Tibial nerve (tissue), 4 donors: ENCODE measurements at places on chromosomes 4 and X.

DNA sequence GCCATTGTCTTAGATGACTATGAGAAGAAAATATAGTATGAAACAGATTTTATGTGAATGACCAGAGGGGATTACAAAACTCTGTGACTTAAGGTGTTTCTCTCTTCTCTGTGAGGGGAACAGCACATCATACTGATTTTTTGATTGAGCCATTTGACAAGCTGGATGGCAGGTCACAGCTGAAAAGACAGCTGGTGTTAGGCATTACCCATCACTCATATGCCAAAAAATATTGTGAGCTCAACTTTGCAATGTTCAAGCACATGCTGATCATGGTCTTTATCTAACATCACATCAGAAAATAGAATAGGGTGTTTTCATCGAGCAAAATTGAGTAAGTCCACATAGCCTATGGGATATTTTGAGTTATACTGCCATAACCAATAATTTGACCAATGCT is 86.7 kb upstream of the TECRL start:
- no peak for DNase-seq

GRCh38 chr4:4746444-4746843 is 113.0 kb upstream of the MSX1 start:
- no peak for DNase-seq

GRCh38 chrX:39445336-39445735 is 644.1 kb downstream of the MID1IP1 start:
- DNase-seq, result no peak

- no peak for DNase-seq
Measured at GRCh38 chr4:7708981-7709380, 230.7 kb downstream of the AFAP1 start.

DNA sequence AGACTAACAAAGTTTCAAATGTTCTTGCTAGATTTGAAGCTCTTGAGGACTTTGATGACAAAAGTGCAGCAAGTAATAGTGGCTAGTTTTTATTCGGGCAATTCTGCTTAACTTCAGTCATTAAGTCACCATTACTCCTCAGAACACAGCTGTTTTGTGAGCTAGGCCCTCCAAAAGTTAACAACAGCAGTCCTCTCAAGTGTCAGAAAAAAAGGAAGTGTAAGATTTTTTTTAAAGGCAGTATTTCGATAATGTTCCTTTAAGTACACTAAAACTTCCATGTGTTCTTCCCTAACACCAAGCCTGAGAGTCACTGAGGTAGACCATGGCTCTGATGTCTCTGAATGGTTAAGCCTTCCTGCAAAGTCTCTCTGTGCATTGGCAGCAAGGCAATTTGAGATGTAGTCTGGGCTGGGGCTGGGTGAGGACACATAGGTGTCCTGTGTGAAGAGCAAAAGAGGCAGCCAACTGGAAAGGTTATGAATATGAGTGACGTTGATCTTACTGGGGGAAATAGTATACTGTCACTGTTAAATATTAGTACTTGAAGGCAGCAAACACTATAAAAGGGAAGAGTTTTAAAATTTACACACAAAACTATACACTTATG is 174.0 kb upstream of the MAP3K15 start:
- no peak for DNase-seq

GRCh38 chrX:111892375-111892774 is 16.4 kb downstream of the TRPC5OS start:
- no peak for DNase-seq

- DNase-seq, result no peak
Measured at GRCh38 chr4:61663310-61663709, 463.2 kb downstream of the ADGRL3 start.

GRCh38 chr4:63218856-63219255 is 1190.4 kb downstream of the TECRL start:
- no peak for DNase-seq

- DNase-seq, result peak; percentile 27
Measured at GRCh38 chr4:83582289-83582785, 46.4 kb downstream of the GPAT3 start.

GRCh38 chr4:78765432-78766006 is 10.6 kb upstream of the BMP2K start:
- DNase-seq, result no peak

GRCh38 chrX:7054219-7055216 is 93.0 kb upstream of the STS start:
- no peak for DNase-seq

- DNase-seq, result no peak
Measured at GRCh38 chr4:2810388-2810787, 17.5 kb downstream of the SH3BP2 start.

GRCh38 chr4:985123-985830 is 1.6 kb upstream of the IDUA start:
- peak; percentile 38 for DNase-seq

DNA sequence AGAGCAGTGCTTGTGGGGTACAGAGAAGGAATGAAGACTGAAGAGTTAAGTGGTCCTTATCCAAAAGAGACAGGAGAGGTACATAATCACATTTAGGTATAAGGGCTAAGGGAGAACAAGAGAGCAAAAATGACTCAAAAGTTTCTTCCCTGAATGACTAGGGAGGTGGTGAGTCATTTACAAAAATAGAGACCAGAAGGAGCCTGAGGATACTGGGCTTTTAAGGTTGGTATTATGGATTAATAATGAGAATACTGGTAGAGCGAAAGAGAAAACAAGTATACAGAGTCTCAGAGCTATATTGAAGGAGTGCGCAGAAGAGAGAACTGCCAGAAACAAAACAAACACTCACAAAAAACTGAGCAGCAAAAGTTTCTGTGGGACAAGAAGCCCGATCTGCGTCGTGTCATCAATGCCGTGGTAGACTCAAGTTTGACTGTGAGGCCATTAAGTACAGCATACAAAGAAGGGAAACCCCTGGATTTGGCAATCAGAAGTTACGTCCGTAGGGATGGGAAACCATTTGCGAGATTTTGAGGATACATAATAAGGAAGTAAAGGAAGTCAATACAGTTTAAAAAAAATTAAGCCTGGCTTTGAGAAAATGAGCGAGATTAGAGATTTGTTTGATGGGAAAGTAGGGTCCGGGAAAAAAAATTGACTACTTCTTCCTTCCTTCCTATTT is 129.1 kb upstream of the STIM2 start:
- no peak for DNase-seq

DNA sequence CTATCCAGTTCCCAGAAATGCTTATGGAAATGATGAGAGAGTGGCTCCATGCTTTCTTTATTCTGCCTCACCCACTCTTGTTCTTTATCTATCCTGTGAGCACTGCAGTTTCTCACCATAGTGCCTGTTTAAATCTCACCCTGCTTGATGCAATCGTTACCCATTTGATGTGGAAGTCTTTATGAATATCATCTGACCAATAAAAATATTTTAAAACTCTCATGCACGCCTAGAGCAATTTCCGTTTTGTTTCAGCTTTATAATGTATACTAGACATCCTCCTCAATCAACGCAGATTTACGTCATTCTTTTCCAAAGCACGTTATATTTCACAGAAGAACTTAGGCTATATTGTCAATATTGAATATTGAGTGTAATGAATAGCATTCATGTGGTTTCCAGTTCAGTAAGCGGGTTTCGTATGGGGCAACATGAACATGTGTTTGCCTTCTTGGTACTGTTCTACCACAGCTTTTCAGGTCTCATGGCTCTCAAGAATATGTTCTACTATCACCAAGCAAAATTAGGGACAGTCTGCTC is 32.9 kb downstream of the GPM6A start:
- DNase-seq, result no peak

DNA sequence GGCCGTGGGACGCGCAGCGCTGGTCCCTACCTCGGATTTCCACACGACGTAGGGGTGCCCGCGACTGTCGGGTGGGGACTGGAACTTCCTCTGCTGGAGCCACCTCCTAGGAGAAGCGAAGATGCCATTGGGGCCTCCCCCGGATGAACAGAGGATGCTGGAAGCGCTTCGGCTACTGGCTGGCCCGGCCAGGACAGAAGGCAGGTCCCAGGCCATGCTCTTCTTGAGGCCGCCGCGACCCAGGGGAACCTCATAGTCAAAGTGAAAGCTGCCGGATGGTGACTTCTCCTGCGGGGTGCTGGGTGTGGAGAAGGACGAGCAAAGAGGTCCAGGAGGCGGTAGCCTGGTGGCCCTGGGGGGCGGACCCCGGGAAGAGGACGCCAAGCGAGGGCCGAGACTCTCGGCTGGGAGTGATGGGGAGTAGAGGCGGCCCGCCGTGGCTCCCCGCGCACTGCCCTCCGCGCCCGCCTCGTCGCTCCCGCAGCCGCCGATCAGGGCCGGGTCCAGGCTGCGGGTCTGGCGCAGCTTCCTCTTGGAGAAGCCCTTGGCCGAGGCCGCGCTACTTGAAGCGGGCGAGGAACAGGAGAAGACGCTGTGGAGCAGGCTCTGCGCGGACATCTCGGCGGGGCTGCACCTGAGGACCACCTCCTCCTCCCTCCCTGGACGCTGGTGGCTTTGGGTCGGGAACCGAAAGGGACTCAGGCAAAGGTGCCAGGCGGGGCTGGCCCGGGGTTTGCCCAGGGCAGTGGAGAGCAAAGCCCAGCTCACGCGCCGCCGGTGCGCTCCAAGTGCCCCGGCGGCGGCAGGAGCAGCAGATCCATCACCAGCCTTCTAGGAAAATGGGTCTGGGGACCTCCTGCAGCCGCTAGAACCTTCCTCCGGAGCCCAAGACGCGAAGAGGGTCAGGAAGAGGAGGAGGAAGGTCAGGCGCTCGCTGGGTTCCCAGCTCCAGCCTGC is 1.2 kb downstream of the ARHGAP6 start:
- DNase-seq, result no peak

- DNase-seq, result no peak
Measured at GRCh38 chr4:177546745-177547144, 104.5 kb upstream of the AGA start.

GRCh38 chr4:137661693-137662092 is 129.4 kb upstream of the PCDH18 start:
- DNase-seq, result no peak

GRCh38 chrX:105701310-105702052 is 120.9 kb upstream of the NRK start:
- DNase-seq, result no peak

DNA sequence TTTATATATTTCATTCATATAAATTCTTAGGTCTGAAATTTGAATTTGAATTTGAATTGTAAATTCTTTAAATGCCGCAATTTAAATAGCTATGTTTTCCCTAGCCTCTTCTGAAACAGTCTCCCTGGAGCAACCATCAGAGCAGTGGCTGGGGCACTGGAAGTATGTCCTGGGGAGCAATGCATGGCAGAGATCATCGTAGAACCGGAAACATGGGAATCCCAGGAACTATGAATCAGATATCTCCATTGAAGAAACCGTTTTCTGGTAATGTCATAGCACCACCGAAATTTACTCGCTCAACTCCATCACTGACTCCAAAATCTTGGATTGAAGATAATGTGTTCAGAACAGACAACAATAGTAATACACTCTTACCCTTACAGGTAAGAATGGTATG is 4.9 kb downstream of the CPEB2 start:
- DNase-seq, result no peak

GRCh38 chr4:19074036-19074435 is 1052.5 kb upstream of the LCORL start:
- no peak for DNase-seq

- DNase-seq, result no peak
Measured at GRCh38 chr4:82983444-82983843, 27.2 kb downstream of the LIN54 start.

GRCh38 chr4:108365551-108365950 is 196.8 kb upstream of the LEF1 start:
- DNase-seq, result no peak

DNA sequence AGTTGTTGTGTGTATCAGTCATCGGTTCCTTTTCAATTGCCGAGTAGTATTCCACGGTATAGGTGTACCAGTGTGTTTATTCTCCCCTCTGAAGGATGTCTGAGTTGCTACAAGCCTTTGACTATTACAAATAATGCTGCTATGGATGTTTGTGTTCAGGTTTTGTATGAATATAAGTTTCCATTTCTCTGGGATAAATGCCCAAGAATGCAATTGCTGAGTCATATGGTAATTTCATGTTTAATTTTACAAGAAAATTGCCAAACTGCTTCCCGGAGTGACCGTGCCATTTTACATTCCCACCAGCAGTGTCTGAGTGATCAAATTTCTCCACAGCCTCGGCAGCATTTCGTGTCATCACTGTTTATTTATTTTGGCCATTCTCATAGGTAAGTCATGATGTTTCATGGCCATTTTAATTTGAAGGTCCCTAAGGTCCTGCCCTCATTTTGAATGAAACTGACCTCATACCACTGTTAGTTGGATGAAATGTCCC is 73.9 kb downstream of the IRF2 start:
- DNase-seq, result no peak

GRCh38 chr4:154124539-154125255 is 335.8 kb upstream of the SFRP2 start:
- no peak for DNase-seq

DNA sequence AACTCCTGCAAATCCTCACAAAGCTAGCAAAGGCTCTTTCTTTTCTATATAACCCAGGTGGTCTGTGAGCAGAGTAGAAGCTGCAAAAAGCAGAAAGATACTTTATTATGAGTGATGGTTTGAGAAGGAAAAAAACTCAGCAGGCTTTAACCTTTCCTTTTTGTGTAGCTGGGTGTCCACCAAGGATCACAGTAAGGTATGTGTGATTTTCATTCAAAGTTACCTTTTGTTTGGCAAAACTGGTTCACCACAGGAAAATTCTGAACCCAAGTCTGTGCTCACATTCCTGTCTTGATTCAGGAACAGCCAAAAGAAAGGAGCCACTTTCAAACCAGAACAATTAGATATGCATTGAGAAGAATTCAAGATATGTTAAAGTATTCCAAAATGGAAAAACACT is 35.7 kb downstream of the FRAS1 start:
- DNase-seq, result no peak

DNA sequence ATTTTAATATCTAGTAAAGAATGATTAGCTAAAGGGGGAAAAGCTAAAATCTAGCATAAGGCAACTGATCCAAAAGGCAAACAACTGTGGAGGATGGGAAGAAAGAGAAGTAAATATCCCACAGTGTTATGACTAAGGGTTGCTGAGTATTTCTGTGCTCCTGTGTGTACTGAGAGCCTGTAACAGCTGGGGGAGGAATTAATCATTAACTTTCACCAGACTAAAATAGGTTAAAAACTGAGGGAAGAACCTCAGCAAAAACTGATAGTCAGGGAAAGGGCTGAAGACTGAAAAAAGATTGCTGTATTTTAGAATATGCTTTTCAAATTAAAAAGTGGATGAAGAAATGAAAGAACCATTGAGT is 365.9 kb downstream of the CXXC4 start:
- DNase-seq, result no peak

DNA sequence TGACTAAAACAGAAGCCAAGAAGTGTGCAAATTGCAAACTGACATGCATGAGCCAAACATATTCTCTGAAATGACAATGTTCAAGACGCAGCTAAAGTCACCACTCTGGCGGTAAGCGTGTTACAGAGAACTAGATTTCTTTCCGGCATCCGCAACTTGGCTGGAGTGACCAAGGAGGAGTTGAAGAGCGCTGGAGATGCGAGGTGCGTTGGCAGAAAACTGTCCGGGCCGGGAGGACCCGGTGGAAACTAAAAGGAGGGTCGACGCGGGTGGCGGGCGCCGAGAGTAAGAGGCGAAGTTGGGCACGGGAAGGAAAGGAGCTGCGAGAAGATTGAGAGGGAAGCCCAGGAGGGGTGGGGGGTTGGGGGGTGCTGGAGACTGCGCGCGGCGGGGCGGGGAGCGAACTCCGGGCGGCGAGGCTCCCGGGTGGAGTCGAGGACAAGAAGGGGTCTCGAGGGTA is 807 bp downstream of the SEL1L3 start:
- no peak for DNase-seq
